ENCODE measurements at places on chromosomes 3 and 15.

DNA sequence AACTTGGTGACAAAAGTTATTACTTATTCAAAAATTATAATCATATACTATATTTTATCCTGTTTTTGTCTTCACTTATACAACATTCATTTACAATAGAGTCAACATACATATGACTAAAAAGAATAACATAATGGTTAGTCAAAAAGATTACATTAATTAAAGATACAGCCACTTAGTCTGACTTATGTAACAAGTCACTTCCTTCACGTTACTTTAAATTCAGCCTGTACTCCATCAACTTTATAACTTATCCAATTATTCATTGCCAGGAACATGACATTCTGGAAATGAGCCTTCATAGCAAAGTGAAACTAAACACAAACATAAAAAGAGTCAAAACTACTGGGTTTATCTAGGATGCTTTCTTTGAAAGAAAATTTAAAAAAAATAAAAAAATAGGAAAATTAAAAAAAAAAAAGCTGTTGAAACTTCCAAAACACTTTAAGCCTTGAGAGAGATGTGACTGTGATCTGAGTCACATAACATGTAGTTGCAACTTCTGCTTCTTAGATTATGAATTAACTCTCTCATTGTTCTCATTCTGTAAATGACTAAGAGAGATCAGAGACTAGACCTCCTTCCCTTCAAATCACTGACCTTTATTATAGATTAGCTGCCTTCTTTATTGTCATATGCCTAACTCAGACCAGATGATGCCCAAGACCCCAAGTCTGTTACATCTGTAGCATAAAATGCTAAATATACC is 107.8 kb downstream of the MYRIP start:
- DNase-seq: no peak

DNA sequence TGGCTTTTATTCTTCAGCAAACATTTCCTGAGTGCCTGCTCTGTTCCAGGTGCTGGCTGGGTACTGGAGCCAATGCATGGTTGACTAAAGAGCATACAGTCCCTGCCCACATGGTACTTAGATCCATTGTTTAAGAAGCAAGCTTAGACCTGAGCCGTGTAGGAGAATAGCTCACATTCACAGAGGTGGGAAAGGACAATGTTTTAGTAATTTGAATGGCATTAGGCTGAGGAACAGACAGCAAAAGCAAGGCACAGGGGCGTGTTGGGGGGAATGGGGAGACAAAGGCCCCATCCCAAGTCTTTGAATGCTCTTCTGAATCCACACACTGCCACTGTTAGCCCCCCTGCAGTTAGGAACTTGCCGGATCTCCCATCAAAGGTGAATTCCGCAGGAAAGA is 388.2 kb upstream of the RGMA start:
- no peak for DNase-seq

DNA sequence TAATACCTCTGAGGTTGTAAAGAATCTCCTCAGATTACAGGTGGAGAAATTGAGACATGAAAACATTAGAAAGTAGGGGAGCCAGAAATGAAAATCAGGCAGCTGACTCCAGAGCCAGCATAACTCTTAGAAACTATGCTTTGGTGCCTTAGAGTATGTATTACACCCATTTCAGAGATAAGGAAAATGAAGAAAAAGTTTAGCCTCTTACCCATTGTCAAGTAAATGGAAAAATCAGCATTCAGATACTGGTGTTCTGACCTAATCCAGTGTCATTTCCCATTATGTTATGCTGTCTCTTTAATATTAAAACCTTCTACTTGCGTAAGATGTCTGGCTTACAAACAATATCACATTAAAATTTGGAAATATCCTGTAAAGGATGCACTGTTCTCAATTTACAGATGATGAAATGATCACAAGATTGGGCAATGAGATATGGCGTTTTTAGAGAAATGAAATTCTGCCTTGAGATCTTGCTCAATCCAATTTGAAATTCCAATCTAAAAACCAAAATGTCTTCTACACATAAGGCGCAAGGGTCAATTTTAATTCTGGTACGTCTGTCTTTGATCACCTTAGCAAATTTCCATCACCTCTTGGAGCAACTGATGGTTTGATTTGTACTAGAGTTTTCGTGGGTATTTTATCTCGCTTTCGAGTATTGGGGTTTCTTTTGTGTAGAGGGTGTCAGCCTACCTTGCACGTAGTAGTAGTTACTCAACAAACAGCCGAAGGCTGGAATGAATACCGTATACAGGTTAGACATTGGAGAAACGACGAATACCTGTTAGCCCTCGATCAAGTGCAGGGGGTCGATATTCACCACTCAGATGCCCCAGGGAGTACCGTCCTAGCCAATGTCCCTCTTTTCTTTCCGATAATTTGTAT is 902 bp upstream of the ZCWPW2 start:
- DNase-seq: no peak

DNA sequence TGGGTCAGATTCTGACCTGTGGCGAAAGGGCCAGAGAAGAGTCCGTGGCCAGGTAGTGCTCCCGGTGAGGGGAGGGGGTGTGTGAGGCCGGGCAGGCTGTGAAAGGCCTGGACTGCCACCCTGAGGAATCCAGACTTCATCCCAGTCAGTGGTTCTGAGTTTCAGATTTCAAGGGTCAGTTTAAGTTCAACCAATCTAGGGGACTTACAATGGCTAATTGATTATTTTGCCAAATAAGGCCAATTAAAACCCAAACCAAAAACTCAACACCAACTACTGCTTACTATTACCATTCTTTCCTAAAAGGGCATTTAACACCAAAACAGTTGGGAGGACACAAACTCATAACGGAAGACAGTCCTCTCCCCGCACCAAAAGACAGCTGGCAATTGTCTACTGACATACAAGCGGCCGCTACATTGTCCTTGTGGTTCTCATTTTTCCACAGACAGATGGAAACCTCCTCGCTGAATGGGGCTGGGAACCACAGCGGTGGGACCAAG is 30.5 kb downstream of the TMEM44 start:
- no peak for DNase-seq

- no peak for DNase-seq
These were observed 366.4 kb upstream of the AGTR1 start for GRCh38 chr3:148331081-148331846.

DNA sequence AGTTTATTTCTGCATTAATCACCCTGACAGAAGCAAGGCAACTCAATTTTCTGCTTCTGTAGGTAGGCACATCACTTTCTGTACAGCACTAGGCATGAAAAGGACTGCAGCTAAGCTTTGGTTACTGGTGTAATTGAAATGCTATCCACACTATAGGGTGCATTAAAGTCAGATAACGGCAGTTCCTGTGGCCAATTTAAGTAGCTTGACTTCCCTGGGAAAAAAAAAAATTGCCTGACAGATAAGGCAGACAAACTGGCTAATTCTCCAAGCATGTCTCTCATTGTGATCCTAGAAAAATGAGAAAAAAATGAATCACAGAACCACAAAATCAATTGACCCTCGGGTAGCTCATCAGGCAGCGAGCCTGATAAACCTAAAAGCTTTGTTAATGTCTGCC is 151.4 kb downstream of the MEIS2 start:
- DNase-seq: no peak

- no peak for DNase-seq
These were observed 41.5 kb upstream of the MFGE8 start for GRCh38 chr15:88954431-88955277.

- no peak for DNase-seq
These were observed 50.6 kb upstream of the NMNAT3 start for GRCh38 chr3:139728414-139728813.

DNA sequence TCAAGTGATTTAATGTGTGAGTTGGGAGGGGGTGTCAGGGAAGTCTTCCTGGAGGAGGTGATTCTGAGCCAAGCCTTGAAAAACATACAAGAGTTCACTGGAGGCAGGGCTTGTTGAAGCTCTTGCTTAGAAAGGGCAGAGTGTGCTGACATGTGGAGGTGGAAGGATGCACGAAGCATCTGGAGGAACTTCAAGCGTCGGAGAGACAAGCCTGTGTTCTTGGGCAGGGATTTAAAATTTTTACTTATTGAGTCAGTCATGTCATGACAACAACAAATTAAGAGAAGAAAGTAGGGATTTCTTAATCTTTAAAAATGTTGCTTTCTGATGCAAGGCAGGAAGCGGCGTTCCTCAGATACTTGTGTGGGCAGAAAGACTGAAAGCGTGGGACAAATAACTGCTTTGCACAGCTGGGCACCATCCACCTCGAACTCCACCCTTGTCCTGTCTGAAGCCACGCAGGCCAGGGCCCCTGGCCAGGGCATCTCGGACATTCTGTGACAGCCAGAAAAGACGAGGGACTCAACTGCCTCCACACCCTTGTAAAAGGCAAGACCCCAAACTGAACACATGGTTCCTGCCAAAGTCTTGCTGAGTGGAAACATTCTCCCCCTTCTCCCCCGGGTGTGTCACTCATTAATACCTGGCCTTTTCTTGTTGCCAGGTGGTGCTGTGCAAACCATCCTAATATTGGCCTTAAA is 6.9 kb upstream of the IL16 start:
- no peak for DNase-seq

GRCh38 chr15:86193716-86194380 is 114.2 kb downstream of the AGBL1 start:
- DNase-seq: no peak

GRCh38 chr3:100756441-100756840 is 47.1 kb downstream of the TFG start:
- DNase-seq: no peak

Data from B cell (primary cell).